ENCODE measurements at places on chromosomes 5 and 9. TPM values are rescaled to one million over a fixed set of nuclear protein-coding genes. Genes with fewer than 3 reads are reported as not detected.

CKMT2 gene
- not detected for total RNA-seq

PCDHGA9 gene
- 0.08 TPM for total RNA-seq

ADGRD2 gene
- total RNA-seq, result not detected

PCDHGB6 gene
- total RNA-seq, result not detected

S1PR3 gene
- total RNA-seq, result 0.08 TPM

CER1 gene
- total RNA-seq, result not detected

BRD9 gene
- 56.5 TPM for total RNA-seq

PCAT7 gene
- total RNA-seq, result not detected

FGF10 gene
- total RNA-seq, result not detected

Measured in activated naive CD4-positive, alpha-beta T cell treated with anti-CD3 and anti-CD28 coated beads, Interleukin-2, amount 10 ng/mL, durations not matched to agents 5 hours and 36 hours (primary cell).